ENCODE measurements at places on chromosomes 7 and 10.

DNA sequence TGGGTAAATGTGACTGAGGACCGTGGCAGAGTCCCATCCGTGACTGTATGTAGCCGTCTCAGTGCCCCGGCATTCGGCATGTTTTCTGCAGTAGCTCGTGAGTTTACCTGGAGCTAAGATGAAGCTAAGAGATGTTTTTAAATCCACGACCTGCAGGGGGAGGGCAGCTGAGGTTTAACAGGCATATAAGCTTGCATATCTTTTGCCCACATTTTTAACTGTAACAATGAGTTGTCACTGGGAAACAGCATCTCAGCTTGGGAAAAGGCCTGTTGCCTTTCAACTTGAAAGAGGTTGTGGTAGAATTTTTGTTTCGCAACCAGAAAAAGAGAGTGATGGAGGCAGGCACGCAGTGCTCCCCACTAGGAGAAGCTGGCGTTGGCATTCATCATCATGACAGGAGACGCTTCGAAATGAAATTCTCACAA lies 77.7 kb downstream of the CELF2 start:
- no peak for DNase-seq

DNA sequence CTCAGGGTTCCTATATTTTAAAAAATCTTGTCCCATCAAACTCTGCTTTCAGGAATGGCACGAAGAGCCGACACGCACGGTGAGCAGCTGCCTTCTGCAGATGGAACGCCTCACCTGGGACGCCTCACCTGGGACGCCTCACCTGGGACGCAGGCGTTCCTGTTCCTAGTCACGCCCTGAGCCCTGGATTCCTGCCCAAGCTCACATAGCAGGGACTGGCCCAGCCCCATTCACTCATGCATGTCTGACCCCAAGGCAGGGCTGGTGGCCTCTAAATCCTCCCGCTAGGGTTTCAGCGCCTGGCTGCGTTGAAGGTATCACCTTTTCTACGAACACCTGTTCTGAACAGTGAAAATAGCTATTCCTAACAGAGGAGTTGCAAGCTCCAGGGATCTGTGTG lies 49.8 kb downstream of the CARD11 start:
- DNase-seq, result no peak

- DNase-seq, result no peak
These were observed 1208.0 kb downstream of the SORCS1 start for GRCh38 chr10:105956550-105956949.

DNA sequence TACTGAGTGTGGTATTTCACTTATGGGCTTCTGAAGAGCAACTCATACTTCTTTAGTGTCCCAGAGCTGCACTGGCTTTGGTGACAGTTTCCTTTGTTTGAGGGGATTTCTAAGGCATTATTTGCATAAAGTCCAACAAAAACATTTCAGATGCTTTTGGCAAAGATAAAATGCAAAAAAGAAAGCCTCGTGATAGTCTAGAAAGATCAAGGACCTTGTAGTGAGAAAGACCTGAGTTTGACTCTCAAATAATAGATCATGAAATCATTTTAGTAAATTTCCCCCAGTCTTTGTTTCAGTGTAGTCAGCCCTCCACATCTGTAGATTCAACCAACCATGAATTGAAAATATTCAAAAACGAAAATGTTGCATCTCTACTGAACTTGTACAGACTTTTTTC lies 107.4 kb downstream of the EEPD1 start:
- DNase-seq, result no peak

DNA sequence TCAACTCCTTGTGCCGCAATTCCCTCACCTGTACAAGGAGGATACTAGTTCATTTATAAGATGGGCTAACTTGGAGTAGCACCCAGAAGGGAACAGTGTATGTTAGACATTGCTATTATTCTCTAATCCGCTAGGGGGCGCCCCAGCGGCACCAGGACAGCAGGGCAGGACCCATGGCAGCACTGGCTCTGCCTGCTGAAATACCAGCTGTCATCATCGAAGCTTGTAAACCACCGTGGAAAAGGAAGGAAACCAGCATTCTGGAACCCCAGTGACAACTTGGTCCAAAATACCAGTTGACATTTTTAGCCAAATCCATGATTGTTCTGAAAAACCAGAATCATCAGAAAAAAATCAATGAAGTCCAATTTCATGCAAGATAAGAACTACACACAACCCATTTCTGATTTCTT lies 134.4 kb downstream of the ITGA8 start:
- DNase-seq, result peak; percentile 39

DNA sequence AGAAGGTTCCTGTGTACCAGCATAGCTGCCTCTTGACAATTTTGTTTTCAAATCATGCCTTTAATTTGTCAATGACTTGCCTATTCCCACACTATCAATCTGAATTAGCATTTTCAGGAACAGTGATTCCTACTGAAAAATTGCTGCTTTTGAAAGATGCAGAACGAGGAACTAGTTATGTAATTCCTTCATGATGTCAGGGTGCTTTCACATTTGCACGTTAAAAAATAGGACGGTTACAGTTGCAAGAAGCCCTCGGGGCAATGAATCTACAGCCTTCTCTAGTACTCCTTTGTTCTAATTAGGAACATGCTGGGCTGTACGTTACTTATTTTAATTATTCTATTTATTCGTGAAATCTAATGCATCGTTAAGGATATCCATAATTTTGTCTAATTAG lies 253.9 kb downstream of the OTUD1 start:
- DNase-seq, result no peak

DNA sequence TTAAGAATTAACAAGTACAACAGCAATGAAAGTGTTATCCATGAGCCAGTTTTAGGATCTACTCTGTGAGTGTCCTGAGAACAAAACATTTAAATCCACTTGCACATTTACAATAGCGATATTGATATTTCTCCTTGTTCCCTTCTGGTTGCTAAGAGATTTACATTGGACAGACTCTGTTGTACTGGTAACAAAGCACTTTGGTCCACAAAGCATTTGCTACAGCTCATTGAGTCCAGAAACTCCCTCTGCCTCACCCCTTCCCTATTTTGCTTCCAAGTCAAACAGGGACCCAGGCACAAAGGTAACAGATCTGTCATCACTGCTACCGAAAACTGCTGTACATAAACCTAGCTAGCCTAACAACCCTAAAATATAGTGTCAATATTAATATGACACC lies 2.1 kb downstream of the ANK3 start:
- no peak for DNase-seq

DNA sequence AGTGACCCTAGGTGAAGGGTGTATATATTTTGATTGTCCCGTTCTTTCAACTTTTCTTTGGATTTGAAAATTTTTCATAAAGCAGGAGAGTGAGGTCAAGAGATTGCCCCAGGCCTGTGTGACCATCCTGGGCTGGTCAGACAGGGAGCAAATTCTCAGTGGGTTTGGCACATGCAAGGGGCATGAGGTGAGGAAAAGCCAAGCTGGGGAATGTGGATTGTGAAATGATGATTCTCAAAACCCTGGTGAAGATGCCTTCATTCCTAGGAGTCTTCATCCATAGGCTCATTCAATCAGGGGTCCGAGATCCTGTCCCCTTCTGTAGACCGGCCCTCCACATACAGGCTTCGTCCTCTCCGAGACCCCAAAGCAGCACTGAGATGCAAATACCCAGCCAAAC lies 27.0 kb upstream of the FAM170B start:
- no peak for DNase-seq

GRCh38 chr7:139566075-139566474 lies 42.6 kb downstream of the CLEC2L start:
- DNase-seq, result no peak

- DNase-seq, result no peak
These were observed 86.5 kb downstream of the OTUD1 start for GRCh38 chr10:23525406-23525805.

DNA sequence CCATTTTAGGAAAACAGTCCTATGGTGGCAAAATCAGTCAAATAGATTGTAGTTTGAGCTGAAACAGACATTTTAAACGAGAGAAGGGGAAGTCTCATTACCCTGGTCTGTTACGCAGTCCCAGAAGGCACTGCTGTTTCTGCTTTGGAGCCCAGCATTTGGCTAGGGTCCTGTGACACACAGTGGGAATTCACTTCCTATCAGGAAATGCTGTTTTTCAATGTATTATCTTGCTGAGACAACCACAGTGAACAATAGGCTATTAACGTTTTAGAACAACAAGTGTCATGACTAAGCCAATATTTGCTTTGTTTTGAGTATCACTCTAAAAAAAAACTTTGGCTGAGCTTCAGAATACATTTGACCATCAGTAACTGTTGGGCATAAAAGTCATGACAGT lies 74.1 kb downstream of the ADD3 start:
- no peak for DNase-seq

DNA sequence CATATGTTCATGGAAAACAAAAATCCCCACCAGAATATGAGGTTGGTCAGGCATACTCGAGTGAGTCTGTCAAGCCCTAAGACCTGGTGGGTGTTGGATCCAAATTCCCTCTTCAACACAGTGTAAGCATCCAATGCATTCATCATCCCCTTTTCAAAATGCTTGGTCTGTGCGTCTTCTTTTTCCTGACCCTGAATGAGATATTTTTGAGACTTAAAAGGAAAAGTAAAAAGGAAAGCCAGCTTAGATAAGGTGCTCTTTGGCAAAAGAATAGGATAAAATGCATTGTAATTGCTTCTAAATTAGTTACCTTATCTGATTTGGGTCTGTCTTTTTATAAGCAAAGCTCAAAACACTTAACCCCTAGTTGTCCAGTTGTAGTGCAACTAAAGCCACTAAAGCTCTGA lies 331.5 kb downstream of the PTEN start:
- no peak for DNase-seq

DNA sequence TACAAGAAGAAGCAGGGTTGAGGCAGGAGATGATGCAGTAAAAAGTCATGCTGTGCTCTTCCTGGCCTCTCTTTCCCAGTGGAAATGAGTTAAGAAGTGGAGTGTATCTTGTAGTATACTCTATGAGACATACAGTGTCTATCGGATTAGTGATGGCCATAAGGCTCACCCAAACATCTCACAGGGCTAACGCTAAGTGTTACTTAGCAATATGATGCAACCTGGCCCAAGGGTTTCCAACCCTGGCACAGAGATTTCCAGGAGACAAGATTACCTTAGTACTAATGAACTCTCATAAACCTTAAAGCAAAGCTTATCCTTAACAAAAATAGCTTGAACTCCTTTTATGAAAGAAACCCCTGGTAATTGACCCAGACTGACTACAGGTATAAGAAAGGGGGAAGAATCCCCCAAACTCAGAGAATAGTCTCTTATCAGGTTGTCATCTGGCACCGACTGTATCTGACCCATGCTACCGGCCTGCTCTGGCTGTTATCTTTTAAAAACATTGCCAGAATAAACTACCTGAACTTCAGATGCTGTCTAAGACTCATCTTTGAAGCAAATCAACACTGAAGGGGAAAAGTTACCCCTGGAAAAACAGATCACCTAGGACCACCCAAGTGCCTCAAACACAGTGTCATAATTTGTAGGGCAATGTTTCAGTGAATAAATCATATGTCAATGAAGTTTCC lies 1002.0 kb downstream of the REEP3 start:
- DNase-seq, result no peak

GRCh38 chr10:20847512-20847911 lies 49.6 kb downstream of the NEBL start:
- no peak for DNase-seq

- no peak for DNase-seq
These were observed 8.4 kb downstream of the COL17A1 start for GRCh38 chr10:104077247-104077646.
